ENCODE measurements at places on chromosomes 12 and 14. TPM values are rescaled to one million over a fixed set of nuclear protein-coding genes. Genes with fewer than 3 reads are reported as not detected.

SLC7A8 gene
- total RNA-seq, result 1.9 TPM

SLC8A3 gene
- total RNA-seq, result not detected

DPPA3 gene
- total RNA-seq, result not detected

AHNAK2 gene
- 188 TPM for total RNA-seq

ZBTB42 gene
- total RNA-seq, result 3.0 TPM

EGLN3 gene
- 5.0 TPM for total RNA-seq

SLC35E3 gene
- 15.6 TPM for total RNA-seq

TCL1B gene
- total RNA-seq, result not detected

DPY19L2 gene
- total RNA-seq, result 1.4 TPM

EMC9 gene
- total RNA-seq, result 62.7 TPM

Data from A549 treated with AZD2906 at 1 μM for 4 hours (cell line).